SK-MEL-5 (cell line): ENCODE measurements at places on chromosomes 2 and 18. TPM values are rescaled to one million over a fixed set of nuclear protein-coding genes. Genes with fewer than 3 reads are reported as not detected.

The CPO gene
- not detected in 2 replicates for total RNA-seq

DNA sequence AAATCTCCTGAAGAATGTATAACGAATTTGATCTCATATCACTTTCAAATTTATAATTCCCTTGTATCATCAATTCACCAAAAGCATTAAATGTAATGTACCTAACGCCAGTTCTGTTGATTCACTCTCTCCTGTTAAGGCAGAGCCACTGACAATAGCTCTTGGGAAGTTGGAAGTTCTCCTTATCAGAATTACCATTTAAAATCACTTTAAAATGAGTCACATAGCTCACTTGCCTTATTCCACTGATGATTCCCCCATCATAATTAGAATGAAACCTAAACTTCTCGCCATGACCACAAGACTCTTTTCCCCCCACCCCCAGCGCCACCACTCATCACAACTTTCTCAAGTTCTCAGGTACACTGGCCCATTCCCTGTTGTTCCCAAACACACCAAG is 117.1 kb downstream of the PID1 start:
- DNase-seq = no peak

- DNase-seq = peak; percentile 7
Measured at GRCh38 chr2:4175343-4175742, 472.0 kb downstream of the DCDC2C start.

DNA sequence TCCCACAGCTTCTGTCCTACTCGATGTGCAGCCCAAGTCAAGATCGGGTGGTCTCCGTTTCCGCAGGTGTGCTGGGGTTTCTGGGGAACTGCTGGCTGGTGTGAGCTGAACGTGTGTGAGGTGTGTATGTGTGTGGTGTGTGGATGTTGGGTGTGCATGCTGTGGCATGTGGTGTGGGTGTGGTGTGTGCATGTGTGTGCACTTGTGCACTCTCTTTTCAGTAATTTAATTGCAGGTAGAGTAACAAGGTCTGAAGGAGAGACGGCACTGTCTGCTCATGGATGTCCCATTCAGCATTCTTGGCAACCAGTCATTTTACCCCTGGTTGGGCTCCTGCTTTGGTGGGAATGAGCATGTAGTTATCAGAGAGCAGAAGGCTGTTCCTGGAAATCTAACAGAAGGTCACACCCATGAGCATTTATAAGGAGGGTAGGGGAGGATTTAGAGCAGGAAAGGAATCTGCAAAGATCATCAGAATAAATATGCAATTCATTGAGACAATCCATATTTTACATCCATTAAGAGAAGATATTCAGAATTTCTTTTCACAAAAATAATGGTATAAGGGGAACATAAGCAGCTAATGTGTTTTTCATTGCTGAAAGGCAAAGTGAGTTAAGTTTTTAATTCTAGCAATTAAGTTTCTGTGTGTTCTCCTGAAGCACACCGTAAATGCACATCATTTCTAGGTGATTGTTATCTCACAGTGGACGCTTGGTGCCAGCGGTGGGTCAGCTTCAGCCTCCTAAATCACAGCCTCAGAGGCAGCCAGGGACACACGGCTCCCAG is 60.7 kb downstream of the ADI1 start:
- no peak for DNase-seq

GRCh38 chr2:219218217-219218731 is 484 bp downstream of the ABCB6 start:
- peak; percentile 56 for DNase-seq

- DNase-seq = no peak
Measured at GRCh38 chr2:27420996-27421395, 7.4 kb upstream of the NRBP1 start.

The PTPRN gene
- total RNA-seq = 1.5 and 2.8 TPM in 2 replicates

The GMCL1 gene
- 7.2 and 7.9 TPM in 2 replicates for total RNA-seq

- no peak for DNase-seq
Measured at GRCh38 chr2:239198221-239198620, 202.6 kb downstream of the HDAC4 start.

DNA sequence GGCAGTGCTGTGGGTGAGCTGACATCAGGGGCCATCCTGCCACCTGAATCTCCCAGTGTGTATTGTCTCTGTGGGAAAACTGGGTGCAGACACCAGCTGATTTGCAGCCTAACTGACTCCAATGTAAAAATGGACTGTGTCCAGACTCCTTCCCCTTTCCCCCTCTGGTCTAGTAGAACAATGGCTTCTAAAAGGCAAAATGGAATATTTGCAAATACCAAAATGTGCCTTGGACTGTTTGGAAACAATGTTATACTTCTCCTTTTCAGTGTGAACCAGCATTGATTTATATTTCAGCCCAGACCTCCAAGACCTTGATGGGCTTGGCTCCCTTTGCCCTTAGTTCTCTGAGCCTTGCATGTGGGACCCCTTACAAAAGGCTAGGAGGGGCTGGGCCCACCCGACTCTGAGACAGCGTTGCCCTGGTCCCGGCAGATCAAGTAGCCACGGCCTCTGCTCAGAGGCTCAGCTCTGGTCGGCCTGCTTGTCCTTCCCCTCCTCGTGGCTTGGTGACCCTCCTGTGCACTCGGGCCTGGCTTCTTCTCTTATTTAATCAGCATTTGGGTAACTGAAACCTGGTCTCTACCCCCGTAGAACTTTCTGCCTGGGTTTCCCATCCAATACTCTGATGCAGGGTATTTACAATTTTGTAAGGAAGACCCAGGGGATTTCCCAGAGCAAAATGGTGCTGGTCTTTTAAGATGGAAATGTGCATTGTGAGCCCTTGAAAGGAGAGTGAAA is 18.0 kb upstream of the ACKR3 start:
- DNase-seq = no peak

DNA sequence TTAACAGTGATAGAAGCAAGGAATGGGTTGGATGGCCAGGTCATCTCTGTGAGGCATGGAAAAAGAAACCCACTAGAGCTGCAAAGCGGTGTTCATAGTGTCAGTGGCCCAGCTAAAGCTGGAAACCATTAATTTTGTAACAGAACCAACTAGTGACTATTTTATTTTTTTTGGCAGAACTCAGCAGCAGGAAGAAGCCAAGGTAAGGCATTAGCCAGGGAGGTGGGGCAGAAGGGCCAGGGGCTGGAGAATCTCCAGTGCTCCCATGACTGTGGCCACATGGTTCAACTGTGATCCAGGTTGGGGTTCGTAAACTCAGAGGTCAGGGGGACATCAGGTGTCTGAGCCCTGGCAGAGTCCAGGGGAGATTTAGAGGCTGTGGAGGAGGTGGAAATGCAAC is 25.9 kb upstream of the YES1 start:
- DNase-seq = no peak

DNA sequence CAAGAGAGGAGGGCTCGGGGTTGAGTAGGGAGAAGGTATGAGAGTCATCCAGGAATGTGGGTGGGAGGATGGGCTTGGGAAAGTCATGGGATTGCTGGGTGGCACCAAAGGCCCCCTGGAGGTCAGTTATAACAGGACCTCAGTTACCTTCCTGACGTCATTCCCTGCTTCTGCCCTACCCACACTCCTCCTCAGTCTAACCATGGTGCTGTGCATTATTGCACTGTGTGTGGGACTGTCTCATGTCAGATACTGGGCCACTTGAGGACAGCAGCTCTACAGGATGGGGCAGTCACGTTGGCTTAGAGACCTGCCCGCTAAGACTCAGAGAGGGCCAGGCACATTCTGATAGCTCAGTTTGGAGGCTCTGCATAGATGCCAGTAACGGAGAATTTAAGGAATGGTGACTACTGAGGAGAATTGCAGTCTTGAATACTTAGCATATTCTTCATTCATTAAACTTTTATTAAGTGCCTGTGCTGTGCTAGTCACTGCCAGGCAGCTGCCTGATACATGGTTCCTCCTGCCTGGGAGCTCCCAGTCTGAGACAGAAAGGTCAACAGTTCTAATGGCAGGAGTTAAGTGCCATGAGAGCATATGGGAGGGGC is 90.5 kb downstream of the LAMA3 start:
- peak; percentile 74 for DNase-seq

GRCh38 chr18:75478996-75479880 is 51.7 kb upstream of the SMIM21 start:
- DNase-seq = peak; percentile 65

The FBXO41 gene
- 3.6 and 4.8 TPM in 2 replicates for total RNA-seq

The SERPINB13 gene
- total RNA-seq = not detected in 2 replicates

DNA sequence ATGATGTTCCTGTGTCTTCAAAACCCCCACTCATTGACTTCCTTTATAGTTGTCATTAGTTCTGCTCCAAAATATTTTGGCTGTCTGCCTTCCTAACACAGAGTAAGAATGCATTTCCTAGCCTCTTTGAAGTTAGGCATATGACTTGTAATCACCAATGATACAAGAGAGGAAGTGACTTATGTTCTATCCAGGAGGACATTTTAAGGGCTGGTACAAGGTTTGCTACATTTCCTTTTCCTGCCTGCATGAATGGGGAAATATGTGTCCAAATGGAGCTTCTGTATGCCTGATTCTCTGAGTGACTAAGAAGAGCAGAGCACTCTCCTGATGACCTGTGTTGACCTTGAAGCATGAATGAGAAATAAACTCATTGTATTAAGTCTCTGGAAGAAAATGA is 115.1 kb downstream of the PLCL1 start:
- no peak for DNase-seq

The G6PC2 gene
- total RNA-seq = not detected in 2 replicates

- no peak for DNase-seq
Measured at GRCh38 chr18:63319383-63320122, at the start of gene BCL2. Gene BCL2 (minus strand): TSS chr18:63319769.

DNA sequence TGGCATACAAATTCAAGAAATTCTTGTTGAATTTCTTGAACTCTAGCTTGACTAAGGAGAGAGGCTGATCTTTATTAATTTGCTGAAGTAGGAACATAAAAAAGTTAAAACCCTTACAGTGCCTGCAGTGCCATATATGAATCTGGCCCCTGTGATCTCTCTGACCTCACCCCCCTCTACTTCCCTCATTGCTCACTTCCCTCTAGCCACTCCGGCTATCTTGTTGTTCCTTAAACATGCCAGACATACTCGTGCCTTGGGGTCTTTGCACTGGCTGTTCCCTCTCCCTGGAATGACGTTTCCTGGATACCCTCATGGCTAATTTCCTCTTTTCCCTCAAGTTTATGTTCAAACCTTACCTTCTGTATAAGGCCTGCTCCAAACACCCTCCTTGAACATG is 246.3 kb upstream of the SIX2 start:
- no peak for DNase-seq

GRCh38 chr2:127996160-127996559 is 31.7 kb downstream of the SAP130 start:
- no peak for DNase-seq

- DNase-seq = no peak
Measured at GRCh38 chr18:12287684-12288402, 20.2 kb upstream of the TUBB6 start.

The CACNB4 gene
- total RNA-seq = 0.29 and 0.35 TPM in 2 replicates

DNA sequence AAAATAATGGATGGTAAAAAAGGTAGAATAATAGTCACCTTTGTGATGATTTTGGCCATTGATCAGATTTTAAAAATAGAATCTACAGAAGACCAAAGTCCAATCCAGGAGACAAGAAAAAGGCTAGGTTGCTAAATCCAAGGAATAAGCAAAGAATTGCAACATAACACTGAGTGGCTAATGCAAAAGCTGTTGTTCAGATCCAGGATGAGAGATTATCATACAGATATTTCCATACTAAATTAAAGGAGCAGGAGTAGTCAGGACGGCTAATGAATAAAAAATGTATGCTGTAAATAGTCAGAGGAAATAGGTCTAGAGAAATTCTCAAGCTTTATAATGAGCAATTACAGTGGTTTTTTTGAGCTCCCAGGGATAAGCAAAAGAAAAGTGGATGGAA is 745.9 kb upstream of the ACVR2A start:
- DNase-seq = no peak

The KCNF1 gene
- total RNA-seq = 0.05 TPM in 1 of 2 replicates, not detected in the other

The TFCP2L1 gene
- 0.08 and 0.13 TPM in 2 replicates for total RNA-seq

DNA sequence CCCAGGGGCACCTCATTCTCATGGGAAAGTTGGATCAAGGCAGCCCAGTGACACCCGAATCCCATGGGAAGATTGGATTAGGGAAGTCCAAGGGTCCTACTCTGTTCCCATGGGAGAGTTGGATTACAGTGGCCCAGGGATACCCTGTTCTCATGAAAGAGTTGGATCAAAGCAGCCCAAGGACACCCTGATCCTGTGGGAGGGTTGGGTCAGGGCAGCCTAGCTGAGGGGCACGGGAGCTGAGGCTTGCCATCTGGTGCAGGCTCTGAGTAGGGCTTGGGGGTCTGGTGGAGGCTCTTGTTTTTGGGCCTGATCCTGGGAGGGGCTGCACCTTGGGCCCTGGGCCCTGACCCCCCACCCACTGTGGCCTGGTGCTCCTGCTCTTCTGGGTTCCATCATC is 87.1 kb downstream of the ACKR3 start:
- DNase-seq = no peak

The FAM110C gene
- total RNA-seq = 0.18 TPM in 1 of 2 replicates, not detected in the other

GRCh38 chr2:72150861-72151356 is 3.2 kb upstream of the CYP26B1 start:
- no peak for DNase-seq

The PTPRM gene
- total RNA-seq = 42.9 and 43.7 TPM in 2 replicates

The GALNT13 gene
- total RNA-seq = 0.21 TPM in 1 of 2 replicates, not detected in the other

- DNase-seq = peak; percentile 82
Measured at GRCh38 chr2:61426267-61426897, 44.5 kb downstream of the USP34 start.

DNA sequence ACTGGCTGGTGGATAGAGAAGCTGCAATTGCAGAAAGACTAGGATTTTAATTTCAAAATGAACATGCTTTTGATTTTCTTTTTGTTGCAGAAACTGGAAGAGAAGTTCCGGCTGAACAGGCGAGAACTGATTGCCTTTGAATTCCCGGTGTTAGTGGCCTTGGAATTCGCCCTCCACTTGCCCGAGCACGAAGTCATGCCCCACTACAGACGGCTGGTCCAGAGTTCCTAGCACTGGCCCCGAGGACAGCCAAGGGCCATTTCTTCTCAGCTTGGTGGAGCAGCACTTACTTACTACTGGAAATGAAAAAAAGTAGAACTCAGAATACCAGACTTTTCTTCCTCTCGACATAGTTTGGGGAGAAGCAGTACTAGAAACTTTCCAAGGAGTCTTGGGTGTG is 121.9 kb downstream of the CABLES1 start:
- no peak for DNase-seq

DNA sequence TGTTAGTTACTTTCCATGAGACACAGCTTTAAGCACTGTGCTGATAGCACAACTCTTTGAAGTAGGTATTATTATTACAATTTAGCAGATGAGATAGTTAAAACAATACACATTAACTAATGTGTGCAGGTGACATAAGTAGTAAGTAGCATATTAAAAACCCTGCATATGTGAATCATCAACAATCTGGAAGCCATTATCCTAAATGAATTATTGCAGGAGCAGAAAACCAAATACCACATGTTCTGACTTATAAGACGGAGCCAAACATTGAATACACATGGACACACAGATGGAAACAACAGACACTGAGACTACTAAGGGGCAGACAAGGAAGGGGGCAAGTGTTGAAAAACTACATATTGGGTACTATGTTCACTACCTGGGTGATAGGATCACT is 300.3 kb upstream of the GULP1 start:
- no peak for DNase-seq

- no peak for DNase-seq
Measured at GRCh38 chr2:8672940-8673339, 8.9 kb upstream of the ID2 start.

DNA sequence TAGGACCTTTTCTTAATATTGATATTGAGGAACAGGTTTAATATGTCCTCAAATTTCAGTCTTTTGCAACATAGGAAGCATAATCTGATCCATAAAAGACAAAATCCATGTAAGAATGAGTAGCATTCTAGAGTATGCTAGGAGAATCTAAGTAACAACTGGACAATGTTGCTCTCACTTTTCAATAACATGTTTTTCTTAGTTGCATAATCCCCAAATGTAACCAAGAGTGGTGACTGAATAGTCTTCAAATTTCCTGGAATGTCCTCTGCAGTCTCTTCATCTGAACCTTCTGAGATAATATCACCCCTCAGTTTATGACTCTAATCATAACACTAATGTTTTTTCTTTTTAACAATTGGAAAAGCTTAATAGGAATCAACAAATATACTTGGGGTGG is 110.0 kb upstream of the ZEB2 start:
- DNase-seq = no peak
